ENCODE measurements at places on chromosomes 6 and 20.

DNA sequence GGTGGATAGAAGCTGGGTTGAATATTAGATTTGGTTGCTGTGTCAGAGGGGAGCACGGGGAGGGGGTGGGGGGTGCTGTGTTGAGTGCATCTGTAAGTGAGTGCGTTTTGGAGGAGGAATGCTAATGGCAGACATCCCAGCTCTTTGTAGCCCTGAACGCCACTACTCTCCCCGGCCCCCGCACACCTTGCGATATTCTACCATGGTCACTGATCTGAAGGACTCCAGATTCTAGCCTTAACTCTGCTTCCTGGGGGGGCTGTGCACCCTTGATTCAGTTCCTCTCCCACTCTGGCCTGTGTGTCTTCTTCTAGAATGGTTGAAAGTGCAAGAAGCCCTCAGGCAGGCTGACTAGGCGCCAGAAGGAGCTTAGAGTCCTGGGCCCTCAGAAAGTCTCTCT, 7.1 kb downstream of the GLP1R start:
- H3K27me3 ChIP-seq: peaks cover 17% of the 10 kb centered on the region
- no peaks in the 10 kb centered on the region for H3K36me3 ChIP-seq
- peaks cover 11% of the 10 kb centered on the region for H3K4me1 ChIP-seq
- H3K4me3 ChIP-seq: no peak overlapping the region
- H3K27ac ChIP-seq: no peak overlapping the region
- DNase-seq: peak; percentile 14

DNA sequence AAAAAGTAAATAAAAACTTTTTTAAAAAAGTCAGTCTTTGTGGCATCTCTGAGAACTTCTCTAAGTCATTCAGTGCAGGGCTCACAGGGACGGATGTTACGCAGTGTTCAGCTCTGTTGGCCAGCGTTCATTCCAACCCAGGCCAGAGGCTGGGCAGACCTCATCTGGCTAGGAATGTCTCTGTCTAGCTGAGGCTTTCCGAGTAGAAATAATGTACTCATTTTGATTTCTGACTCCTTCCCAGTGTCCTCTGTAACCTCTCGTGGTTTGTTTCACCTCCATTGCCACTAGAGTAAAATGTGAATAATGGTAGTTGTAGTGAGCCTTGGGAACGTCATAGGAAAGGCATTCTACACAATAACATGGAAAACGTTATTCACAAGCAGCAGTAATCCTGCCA, 135.1 kb downstream of the TMEM242 start:
- peaks cover 7% of the 10 kb centered on the region for H3K4me1 ChIP-seq
- peaks cover 21% of the 10 kb centered on the region for H3K36me3 ChIP-seq
- H3K4me3 ChIP-seq: no peak overlapping the region
- DNase-seq: no peak
- H3K27ac ChIP-seq: no peak overlapping the region

DNA sequence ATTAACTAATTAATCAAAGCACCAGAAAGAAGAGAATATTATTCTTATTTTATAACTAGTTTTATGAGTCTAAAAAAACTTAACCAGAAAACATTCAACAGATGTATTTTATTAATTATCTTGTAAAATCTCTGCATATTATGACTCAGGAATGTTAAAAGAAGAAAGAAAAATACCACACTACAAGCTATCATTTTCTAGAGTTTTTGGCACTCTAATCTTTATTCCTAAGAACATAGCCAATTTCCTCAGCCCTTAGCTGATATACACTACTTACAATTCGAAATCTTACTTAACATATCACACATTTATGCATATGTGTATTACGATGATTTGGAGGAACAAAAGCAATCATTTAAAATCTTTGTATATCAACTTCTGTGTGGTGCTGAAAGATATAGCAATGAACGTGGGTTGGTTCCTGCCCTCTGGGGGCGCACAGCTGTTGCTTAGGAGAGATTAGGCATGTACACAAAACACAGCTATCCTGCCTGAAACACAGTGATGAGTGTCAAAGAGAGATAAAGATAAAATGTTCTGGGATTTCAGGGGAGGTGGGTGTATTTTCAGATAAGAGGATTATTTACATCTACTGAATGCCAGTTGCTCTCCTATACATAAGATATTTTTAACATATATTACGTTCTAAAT, 404.5 kb downstream of the SYNE1 start:
- peak overlapping the region; percentile 84 for H3K4me3 ChIP-seq
- H3K27ac ChIP-seq: peak overlapping the region; percentile 92
- DNase-seq: no peak
- peaks cover 26% of the 10 kb centered on the region for H3K4me1 ChIP-seq
- no peaks in the 10 kb centered on the region for H3K27me3 ChIP-seq
- peaks cover 22% of the 10 kb centered on the region for H3K36me3 ChIP-seq

DNA sequence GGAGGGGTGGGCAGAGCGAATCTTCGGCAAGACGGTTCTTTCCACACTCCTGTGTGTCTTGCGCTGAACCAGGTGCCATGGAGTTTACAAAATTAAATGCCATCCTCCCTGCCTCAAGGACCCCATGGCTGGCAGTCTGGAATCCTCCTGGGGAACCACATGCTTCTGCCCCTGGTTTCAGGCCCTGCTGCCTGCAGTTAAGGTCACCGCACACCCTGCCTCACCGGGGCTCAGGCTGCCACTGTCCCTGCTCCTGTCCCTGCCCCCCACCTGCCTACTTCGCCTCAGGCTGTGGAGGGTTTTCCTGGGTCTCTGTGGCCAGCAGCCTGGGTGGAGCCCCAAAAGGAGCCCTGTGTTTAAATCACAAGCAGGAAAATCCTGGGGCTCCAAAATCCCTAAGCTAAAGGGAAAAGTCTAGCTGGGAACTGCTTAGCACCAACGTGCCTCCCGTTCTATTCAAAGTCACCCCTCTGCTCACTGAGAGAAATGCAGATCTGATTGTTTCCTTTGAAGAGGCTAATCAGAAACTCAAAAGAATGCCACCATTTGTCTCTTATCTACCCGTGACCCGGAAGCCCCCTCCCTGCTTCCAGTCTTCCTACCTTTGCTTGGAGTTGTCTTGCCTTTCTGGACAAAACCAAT, 10.6 kb upstream of the TTLL2 start:
- no peaks in the 10 kb centered on the region for H3K4me1 ChIP-seq
- no peak overlapping the region for H3K4me3 ChIP-seq
- no peak for DNase-seq
- H3K27ac ChIP-seq: no peak overlapping the region
- no peaks in the 10 kb centered on the region for H3K36me3 ChIP-seq
- H3K27me3 ChIP-seq: peaks cover 6% of the 10 kb centered on the region

- no peaks in the 10 kb centered on the region for H3K36me3 ChIP-seq
- H3K27me3 ChIP-seq: no peaks in the 10 kb centered on the region
- no peak for DNase-seq
- no peaks in the 10 kb centered on the region for H3K4me1 ChIP-seq
- no peak overlapping the region for H3K4me3 ChIP-seq
- H3K27ac ChIP-seq: no peak overlapping the region
These were observed 270.0 kb upstream of the MARCKS start for GRCh38 chr6:113587078-113587699.

GRCh38 chr6:47473791-47474346, 3.7 kb upstream of the CD2AP start:
- no peak for DNase-seq
- no peak overlapping the region for H3K4me3 ChIP-seq
- no peak overlapping the region for H3K27ac ChIP-seq

DNA sequence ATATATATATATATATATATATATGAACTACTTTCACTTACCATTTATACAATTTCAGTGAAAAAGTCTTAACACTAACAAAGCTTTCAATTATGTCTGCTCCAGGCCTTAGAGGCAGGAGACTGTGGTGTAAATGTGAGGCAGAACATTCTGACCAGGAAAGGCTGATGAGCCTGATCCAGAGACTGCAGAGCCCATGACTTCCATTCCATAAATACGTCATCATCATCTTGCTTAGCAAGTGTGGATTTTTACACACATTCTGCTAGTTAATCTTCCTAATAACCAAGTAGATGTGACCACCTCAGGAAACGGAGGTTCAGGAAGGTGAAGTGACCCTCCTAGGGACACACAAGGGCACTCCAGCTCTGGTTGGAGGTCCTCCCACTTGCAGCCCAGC, 14.9 kb downstream of the TRERF1 start:
- no peak overlapping the region for H3K27ac ChIP-seq
- no peaks in the 10 kb centered on the region for H3K27me3 ChIP-seq

GRCh38 chr6:158293122-158293521, 19.1 kb upstream of the TULP4 start:
- DNase-seq: no peak
- H3K4me3 ChIP-seq: no peak overlapping the region
- H3K27ac ChIP-seq: peak overlapping the region; percentile 59
- H3K4me1 ChIP-seq: peaks cover 35% of the 10 kb centered on the region
- no peaks in the 10 kb centered on the region for H3K27me3 ChIP-seq

DNA sequence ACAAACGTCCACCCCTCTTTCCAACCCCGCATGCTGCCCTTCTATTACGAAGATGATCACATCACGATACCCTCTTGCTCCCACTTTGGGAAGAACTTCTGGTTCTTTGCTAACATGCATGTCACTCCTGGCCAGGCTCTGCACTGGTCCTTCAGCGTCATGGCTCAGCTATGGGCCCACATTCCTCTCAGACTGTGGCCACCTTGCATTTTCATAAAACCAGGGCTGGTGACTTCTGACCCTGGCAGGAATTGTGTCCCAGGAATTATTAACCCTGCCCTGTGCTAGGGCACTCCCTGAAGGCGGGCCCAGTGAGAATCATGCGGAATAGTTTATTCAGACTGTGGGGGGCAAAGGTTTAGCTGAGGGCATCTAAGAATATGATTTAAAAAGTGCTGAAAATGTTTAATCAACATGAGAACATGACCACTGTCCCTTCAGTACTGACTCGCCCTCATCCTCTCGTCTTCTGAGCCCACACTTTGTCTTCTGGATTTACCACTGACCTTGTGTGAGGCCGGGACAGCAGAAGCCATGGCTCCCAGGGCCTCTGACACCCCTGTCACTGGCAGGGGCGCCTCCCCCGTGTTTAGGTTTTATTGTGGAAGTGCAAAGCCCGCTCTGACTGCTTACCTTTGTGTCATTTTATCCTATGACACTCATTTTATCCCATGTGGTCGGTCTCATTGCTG, 38.1 kb upstream of the THBS2 start:
- H3K27ac ChIP-seq: no peak overlapping the region
- H3K36me3 ChIP-seq: no peaks in the 10 kb centered on the region
- DNase-seq: no peak
- no peak overlapping the region for H3K4me3 ChIP-seq
- no peaks in the 10 kb centered on the region for H3K27me3 ChIP-seq

- DNase-seq: no peak
- peaks cover 64% of the 10 kb centered on the region for H3K4me1 ChIP-seq
- peak overlapping the region; percentile 59 for H3K4me3 ChIP-seq
- H3K27me3 ChIP-seq: no peaks in the 10 kb centered on the region
These were observed 73.1 kb downstream of the HIVEP2 start for GRCh38 chr6:142871910-142872331.

GRCh38 chr6:127547904-127548649, 28.9 kb upstream of the C6orf58 start:
- H3K4me3 ChIP-seq: no peak overlapping the region
- H3K27ac ChIP-seq: no peak overlapping the region
- H3K36me3 ChIP-seq: no peaks in the 10 kb centered on the region
- H3K27me3 ChIP-seq: peaks cover 19% of the 10 kb centered on the region
- no peaks in the 10 kb centered on the region for H3K4me1 ChIP-seq

DNA sequence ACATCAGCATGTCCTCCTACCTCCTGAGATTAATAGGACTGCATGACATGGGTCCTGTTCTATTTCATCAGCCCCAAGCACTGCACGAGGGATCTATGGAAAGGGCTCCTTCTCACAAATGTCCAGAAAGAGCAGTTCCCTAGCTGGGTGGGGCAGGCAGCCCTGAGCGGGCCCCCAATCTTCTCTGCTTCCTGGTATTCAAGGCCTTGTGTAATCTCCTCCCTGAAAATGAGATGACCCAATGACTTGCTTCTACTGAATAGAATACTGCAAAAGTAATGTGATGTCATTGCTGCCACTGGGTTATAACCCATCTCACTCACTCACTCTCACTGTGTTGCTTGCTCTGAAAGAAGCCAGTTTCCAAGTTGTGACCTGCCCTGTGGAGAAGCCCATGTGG, 126.4 kb downstream of the OPRM1 start:
- no peak for DNase-seq
- no peak overlapping the region for H3K27ac ChIP-seq
- no peaks in the 10 kb centered on the region for H3K27me3 ChIP-seq
- peaks cover 38% of the 10 kb centered on the region for H3K36me3 ChIP-seq

GRCh38 chr6:45450831-45451230, 73.1 kb upstream of the SUPT3H start:
- DNase-seq: no peak
- peaks cover 4% of the 10 kb centered on the region for H3K36me3 ChIP-seq
- no peak overlapping the region for H3K4me3 ChIP-seq
- no peak overlapping the region for H3K27ac ChIP-seq
- no peaks in the 10 kb centered on the region for H3K27me3 ChIP-seq
- peaks cover 15% of the 10 kb centered on the region for H3K4me1 ChIP-seq

- DNase-seq: no peak
- H3K27ac ChIP-seq: no peak overlapping the region
- H3K4me3 ChIP-seq: no peak overlapping the region
- H3K27me3 ChIP-seq: peaks cover 2% of the 10 kb centered on the region
- H3K36me3 ChIP-seq: no peaks in the 10 kb centered on the region
These were observed 72.3 kb downstream of the ZNF133 start for GRCh38 chr20:18360635-18361034.

DNA sequence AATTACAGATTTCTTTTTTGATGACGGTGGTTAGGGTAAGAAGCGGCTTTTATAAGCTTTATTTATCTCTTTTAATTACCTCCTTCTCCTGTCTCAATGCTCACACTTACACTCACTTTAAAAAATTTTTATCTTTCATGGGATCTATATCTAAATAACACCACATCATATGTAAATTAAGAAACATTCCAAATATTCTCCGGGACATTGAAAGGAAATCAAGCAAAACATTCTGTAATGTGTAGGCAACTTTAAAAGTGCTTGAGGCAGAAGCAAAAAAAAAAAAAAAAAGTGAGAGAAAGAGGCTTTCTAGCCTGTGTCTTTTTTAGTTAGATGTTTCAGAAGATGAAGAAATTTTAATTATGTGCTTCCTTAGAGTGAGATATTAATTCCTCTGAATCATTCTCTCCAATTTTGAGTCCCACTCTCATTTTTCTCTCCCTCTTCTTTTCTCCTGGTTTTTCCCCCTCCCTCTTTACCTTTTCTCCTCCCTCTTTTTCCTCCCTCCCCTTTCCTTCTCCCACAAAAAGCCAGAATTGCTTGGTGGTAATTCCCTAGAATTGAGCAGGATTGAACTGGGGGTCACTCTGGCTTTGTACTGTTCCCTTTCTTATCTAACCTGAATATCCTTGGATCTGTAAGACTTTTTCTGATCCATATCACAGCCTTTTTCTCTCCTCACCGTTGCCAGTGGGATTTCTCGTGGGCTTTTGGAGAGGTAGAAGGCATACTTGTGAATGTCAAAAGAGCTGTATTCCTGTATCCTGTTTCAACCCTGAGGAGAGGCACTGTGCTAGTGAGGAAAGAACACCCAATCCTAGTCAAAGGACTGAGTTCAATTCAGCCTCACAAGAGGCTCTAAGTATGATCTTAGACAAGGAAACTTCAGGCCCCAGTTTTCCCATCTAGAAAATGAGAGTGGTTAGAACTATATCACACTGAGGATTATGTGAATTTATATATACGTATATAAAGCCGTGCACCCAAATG, 30.4 kb downstream of the KCNQ5 start:
- H3K27ac ChIP-seq: no peak overlapping the region
- peaks cover 17% of the 10 kb centered on the region for H3K4me1 ChIP-seq
- no peaks in the 10 kb centered on the region for H3K27me3 ChIP-seq
- H3K4me3 ChIP-seq: no peak overlapping the region
- H3K36me3 ChIP-seq: peaks cover 16% of the 10 kb centered on the region
- DNase-seq: no peak

- no peaks in the 10 kb centered on the region for H3K36me3 ChIP-seq
- no peak for DNase-seq
- no peaks in the 10 kb centered on the region for H3K4me1 ChIP-seq
- H3K4me3 ChIP-seq: no peak overlapping the region
- H3K27me3 ChIP-seq: peaks cover 12% of the 10 kb centered on the region
These were observed 189.8 kb upstream of the CEP162 start for GRCh38 chr6:84417260-84417659.

All from activated naive CD8-positive, alpha-beta T cell treated with anti-CD3 and anti-CD28 coated beads, Interleukin-2, amount 10 ng/mL, durations not matched to agents 7 days and 5 days (primary cell).